ENCODE measurements at places on chromosomes 3 and 15.

DNA sequence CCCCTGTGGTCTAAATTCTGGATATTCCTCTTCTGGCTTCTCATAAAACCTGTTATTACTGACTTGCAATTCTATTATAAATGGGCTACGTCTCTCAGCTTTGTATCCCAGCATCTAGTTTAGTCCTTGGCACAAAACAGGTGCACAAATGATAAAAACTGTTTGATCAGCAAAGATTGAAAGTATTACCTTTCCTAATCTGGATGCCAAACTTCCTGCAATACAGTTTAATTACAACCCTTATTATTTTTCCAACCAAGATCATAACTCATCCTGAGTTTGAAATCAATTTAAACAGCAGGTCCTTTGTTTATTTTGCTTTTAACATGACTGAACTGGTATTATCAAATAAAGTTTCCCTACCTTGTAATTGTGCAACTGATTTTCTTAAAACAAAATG is 132.6 kb downstream of the ATP1B3 start:
- ATAC-seq = no peak

- no peak for ATAC-seq
Measured at GRCh38 chr15:28900892-28901586, 15.3 kb downstream of the APBA2 start.

GRCh38 chr15:76185716-76186115 is 125.6 kb downstream of the ETFA start:
- ATAC-seq = peak; percentile 78

- peak; percentile 79 for ATAC-seq
Measured at GRCh38 chr15:99306694-99307338, 55.5 kb downstream of the LRRC28 start.

DNA sequence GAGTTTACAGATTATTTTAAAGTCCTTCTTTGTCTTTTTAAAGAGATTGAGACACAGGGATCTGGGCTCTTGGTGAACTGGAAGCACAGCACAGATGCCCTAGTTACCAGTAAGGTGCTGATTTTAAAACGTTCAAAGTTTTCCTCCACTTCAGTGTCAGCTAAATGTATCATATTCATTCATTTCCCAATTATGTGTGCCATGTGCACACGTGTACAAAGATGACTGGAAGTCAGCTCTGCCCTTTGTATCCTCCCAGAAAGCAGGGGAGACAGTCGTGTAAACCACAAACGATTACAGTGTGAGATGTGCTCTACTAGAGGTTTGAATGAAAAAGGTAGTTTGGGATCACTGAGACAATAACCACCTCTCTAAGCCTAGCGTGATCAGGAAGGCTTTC is 730 bp downstream of the ZKSCAN7 start:
- ATAC-seq = no peak

- no peak for ATAC-seq
Measured at GRCh38 chr3:66393333-66394005, 107.4 kb downstream of the LRIG1 start.

- ATAC-seq = no peak
Measured at GRCh38 chr15:72980661-72981060, 71.6 kb upstream of the NEO1 start.

- no peak for ATAC-seq
Measured at GRCh38 chr3:133058831-133059230, 20.6 kb downstream of the TMEM108 start.

GRCh38 chr3:50375258-50375931 is 16.1 kb upstream of the TMEM115 start:
- ATAC-seq = no peak

DNA sequence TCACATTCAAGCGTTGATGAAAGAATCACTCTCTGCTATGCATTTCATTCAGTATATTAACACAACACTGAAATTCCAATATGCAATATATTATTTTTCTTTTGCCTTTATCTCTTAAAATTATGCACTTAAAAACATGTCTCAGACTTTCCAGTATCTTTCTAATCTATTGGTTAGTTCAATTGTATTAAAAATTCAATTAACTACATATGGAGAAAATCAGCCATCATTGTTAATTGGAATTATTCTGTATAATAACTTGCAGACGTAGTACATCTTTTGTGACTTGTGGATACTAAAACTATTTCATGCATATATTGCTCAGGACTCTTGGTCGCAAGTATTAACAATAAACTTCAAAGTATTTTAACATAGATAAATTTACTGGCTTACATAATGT is 715.6 kb downstream of the GRM7 start:
- ATAC-seq = no peak

DNA sequence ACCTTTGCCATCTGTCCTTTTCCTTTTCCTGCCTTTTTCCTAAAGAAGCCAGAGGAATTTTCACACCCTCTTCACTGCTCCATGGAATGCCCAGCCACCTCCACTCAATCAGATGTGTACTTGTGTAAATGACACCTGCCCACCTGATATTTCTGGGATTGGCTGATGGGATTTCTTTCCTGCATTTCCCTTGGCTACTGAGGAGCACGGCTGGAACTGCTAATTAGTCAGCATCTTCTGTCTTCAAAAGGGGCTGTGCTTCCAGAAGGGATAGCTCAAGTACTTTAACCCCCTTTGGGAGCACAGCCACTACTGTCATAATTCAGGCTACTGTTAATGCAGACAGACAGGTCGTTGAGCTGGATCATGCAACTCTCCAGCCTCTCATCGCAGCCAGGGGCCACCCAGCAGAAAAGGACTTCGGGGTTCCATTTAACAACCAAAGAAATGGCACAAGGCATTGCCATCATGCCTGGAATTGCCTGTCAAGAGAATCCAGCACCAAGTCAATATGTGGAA is 38.6 kb downstream of the MGLL start:
- no peak for ATAC-seq

GRCh38 chr15:68541743-68542142 is 37.0 kb upstream of the CORO2B start:
- ATAC-seq = no peak

GRCh38 chr3:109702976-109703375 is 365.6 kb upstream of the DPPA4 start:
- no peak for ATAC-seq

- ATAC-seq = peak; percentile 49
Measured at GRCh38 chr15:31398677-31399301, 72.2 kb downstream of the KLF13 start.
